Activated naive CD4-positive, alpha-beta T cell treated with Interleukin-2 at 50 U/mL for 16 hours (primary cell): ENCODE measurements at places on chromosomes 2 and 18.

- no peak for DNase-seq
These were observed 37.9 kb downstream of the RBBP8 start for GRCh38 chr18:22971038-22971437.

DNA sequence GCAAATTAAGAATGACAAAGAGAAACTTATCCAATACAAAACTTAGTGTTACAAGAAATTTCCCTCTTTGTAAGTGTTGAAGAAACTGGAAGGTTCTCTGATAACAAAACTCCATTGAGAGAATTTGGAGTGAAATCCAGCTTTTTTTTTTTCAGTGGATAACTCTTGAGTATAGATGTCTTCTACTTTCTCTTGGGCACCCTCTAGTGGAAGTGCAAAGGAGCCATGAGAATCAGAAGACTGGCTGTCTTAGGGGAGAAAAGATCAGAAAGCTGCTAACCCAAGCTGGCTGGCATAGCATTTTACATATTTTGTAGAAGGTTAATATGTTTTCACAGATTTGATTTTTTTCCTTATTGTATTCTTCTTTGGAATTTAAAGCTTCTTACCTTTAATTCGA, 138.8 kb upstream of the SATB2 start:
- no peak for DNase-seq

DNA sequence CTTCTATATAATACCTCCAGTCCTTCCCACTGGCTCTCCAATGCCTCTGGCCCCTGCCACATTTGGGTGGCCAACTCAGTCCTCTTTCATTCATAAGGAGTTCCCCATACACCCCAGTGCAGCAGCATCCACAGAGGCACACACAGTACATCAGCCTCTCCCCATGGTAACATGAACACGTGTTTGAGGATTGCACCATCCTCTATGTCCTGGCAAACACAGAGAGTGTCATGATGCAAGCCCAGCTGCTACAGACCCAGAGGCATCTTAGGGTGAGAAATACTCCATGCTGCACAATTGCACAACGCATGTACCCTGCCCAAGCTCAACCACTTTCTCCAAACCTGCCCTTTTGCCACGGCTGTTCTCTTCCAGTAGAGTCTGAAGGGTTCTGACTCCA, 11.5 kb downstream of the IGFBP5 start:
- no peak for DNase-seq

- no peak for DNase-seq
These were observed 310.7 kb downstream of the DPP10 start for GRCh38 chr2:114753145-114753544.

DNA sequence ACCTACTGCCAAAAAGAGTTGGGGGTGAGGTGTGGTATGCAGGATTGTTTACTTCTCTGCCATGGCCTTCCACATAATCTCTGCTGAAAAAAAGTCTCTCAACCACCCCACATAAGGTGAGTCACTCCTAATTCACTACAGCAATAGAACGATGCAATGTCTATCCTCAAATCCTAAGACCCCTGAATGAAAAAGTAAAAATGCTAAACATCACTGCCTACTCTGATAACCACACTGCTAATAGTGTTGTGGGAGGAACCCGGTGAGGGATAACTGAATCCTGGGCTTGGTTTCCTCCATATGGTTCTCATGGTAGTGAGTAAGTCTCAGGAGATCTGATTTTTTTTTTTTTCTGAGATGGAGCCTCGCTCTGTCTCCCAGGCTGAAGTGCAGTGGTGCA, 252.5 kb downstream of the PIEZO2 start:
- no peak for DNase-seq

DNA sequence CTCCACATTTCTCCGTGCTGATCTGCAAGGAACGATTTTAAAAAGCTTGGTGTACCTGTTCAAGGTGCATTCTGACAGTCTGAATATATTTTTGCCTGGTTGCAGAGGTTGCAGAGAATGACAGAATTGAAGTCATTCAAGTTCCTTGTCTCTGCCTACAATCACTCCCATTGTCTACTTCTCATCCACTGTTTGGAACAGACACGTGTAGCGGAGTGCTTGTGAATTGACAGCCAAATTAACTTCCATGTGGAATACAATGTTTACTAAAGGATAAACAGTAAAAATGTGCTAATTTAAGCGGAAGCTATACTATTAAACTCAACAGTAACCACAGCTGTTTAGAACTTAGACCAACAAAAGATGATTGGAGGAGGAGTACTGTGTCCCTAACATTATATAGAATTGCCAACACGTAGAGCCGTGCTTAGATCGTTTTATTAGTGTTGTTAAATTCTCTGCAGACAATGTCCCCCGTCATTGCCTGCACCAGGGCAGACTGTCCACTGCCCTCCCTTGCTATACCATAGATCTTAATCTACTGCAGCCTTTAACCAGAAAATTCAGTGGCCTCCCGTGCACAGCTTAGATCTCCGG, 87.3 kb upstream of the ZCCHC2 start:
- no peak for DNase-seq

GRCh38 chr2:239507576-239508258, 106.9 kb upstream of the HDAC4 start:
- no peak for DNase-seq

DNA sequence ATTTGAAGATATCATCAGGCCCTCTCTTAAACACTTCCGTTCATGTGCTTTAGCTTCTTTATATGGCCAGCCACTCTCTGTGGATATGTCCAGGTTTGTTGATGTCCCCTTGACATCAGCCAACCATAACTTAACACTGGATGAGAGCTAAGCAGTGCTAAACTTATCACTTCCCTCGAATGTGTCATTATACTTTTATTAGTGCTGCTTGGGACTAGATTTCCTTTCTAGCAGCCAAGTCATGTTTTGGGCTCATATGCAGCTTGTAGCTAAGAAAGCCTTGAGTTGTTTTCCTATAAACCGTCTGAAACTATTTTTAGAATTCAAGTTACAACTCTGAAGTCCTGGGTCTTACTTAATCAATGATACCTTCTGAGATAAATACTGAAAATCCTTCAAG, 144.8 kb upstream of the TNP1 start:
- DNase-seq, result no peak

DNA sequence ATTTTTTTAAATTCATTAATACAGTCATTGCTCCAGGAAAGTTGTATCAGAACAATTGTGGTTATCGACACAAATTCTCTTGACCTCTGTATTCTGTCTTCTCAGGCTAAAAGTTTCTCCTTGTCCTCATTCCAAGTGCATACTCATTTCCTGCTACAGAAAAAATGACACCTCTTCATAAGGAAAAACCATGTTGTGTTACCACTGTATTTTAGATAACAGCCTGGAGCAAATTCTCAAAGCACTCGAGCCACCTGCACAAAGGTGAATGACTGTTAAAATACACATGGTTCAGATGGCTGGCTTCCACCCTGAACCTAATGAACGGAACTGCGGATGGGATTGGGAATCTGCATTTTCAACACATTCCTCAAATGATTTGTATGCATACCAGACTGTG, 586.5 kb downstream of the EPHA4 start:
- DNase-seq, result no peak

DNA sequence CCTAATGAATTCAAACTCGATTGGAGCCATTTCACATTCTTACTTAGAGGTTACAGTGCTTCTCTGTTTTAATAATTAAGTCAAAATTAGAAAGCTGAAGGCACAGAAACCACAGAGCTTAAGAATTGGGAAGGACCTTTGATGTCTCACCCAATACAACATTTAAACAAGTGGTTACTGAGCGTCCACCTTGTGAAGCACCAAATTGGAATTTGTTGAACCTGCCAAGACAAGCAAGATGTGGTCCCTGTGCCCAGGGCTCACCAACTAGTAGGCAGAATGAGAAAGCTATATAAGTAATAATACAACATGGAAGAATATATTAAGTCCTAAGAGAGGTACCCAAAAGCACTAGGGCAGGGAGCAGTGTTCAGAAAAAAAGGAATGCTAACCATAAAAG, 64.5 kb upstream of the NPAS2 start:
- no peak for DNase-seq

- no peak for DNase-seq
These were observed 138.1 kb downstream of the DNAH6 start for GRCh38 chr2:84654414-84654813.

- no peak for DNase-seq
These were observed 64.1 kb downstream of the CCDC93 start for GRCh38 chr2:117949806-117950205.

DNA sequence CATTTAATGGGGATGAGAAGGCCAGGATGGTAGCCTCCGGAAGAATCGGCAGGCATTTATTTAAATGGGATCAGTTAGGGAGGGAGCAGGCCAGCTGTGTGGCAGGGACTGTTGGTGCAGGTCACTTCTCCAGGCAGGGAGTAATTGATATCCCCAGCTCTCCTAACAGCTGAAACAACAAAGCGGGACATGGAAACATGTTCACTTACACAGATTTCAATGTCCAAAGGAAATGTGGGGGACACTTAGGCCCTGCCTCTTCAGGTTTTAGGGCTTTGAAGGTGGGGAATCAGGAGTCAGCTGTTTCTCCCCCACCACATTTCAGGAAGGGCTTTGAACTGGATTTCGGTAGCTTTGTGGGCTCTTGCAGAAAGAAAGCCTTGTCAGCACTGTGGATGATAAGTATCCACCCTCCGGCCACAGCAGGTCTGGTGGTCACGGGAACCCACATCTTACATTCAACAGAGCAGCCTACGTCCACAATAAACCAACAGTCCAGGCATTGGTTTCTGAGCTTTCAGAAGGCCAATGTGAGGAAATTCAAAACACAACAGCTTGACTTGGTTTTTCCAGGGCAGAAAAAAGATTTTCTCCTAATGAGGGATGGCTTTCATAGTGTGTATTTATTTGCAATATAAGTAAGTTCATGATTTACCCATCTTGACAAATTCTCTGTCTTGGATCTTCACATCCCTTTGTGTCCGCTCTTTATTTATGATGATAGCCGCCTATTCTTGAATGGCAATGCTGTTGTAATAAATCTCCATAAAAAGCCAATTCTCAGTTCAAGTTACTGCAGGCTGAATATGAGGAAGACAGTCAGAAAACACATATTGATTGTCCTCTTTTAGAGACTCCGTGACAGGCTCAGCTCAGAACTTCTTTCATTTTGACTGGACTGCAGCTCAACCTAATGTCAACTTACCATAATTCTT, 96.6 kb upstream of the NRP2 start:
- DNase-seq, result no peak

DNA sequence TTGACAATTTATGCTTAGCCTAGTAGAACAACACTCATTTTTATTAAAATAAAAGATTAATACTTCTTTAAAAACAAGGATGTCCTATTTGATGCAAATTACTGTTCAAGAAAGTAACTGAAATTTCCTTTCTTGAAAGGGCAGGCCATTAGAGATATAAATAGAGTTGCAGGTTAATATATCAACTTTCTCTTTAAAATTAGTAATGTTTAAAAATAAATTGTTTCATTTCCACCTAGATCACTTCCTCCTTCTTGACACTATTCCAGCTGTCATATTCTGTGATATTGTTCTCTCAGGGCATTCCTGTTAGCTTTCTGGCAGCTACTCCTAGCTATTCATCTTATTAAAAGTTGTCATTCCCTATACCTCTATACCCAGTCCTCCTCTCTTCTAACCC, 357.9 kb upstream of the NRP2 start:
- DNase-seq, result no peak

- DNase-seq, result no peak
These were observed 683.1 kb upstream of the RAB6C start for GRCh38 chr2:129296396-129296795.

DNA sequence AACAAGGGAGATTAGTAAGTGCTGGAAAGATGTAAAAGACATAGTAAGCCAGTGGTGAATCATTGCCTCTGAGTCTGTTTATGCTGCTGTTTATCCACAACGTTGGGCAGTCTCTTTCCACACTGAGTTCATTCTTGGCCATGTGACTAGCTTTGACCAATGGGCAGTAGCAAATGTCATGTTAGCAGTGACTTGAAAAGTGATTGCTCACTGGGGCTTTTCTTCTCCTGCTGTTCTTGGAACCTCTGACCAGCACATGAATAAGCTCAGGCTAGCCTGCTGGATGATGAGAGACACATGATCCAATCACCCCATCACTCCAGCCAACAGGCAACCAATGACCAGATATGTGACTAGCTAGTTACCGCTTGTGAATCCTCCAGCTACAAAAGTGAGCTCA, 360.4 kb downstream of the SLC4A3 start:
- no peak for DNase-seq

GRCh38 chr2:46615986-46616485, 136.7 kb downstream of the TMEM247 start:
- DNase-seq, result peak; percentile 23

DNA sequence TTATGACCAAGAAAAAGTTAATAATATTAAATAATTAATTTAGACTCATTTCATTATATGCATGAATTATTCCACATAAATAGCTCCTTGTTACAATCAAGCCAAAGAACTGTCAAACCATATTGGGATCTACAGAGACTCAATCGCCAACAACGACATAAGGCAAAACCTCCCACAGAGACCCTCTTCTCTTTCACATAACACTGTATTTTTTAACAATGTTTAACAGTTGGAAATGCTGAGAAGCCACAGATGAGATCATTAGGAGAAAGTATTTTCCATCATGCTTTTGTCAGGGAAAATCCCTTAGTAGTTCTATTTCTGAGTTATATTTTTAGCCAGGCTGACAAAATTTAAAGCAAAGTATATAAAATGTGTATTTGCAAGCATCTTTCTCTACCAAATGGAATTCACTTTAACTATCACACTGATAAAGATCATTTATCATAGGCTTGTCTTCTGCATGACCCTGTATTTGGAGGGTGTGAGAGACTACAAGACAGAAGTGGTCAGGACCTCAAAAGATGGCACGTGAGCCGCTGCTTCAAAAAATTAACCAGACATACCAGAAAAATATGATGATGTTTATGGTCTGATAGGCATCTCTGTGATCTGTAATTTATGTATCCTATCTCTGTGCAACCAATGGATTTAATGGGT, 383.8 kb downstream of the NRXN1 start:
- no peak for DNase-seq

DNA sequence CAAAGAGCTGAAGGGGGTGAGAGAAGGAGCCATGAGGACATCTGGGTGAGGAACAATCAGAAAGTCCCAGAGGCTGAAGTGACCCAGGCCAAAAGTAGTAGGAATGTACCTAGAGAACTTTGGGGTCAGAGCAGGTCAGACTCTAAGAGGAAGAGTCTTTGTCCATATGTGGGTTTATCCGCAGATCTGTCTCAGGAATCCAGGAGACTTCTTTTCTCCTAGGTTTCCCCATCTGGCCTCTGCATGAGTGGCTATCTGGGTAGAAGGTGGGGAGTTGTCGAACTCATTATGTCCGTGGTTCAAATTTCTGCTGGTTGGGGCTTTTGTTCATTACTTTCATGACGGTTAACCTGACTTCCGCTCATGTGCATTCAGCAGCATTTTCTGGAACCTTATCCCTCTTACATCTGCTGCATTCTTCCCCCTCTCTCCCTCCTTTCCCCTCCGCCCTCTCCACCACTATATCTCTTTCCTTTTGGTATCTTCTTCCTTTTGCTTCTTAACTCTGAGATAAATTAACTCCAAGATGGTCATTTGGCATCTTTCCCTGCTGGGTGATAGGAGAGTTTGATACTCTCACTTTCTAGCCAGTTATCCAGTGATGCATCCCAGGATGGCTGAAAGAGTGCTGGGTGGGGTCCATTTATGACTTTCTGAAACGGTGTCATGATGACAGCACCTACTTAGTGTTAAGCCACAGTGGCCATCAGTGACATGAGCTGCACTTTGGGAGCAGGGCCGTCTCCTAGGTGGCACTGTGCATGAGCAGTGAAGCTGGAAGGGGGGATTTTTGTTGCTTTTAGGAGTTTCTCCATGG, 2.1 kb downstream of the LIPG start:
- no peak for DNase-seq

- DNase-seq, result no peak
These were observed 218.2 kb downstream of the CYP26B1 start for GRCh38 chr2:71929482-71929772.

- no peak for DNase-seq
These were observed 134.7 kb downstream of the MCFD2 start for GRCh38 chr2:46780801-46781445.
